ENCODE measurements at places on chromosomes 6 and 20.

DNA sequence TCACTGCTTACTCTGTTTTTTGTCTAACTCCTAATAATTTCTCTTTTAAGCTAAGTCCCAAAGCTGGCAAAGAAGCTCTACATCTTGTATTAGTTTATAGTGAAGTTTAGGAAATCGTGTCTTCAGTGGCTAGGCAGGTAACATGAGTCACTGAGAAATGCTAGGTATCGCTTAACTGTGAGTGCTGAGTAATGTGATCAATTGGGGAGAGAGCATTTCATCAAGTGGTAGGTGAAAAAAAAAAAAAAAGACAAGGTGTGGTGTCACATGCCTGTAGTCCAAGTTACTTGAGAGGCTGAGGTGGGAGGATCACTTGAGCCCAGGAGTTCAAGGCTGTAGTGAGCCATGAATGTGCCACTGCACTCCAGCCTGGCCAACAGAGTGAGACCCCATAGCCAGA is 125.3 kb downstream of the FAM83B start:
- no peak for DNase-seq

- no peak for DNase-seq
These were observed 76.4 kb downstream of the SSR1 start for GRCh38 chr6:7236306-7237209.

DNA sequence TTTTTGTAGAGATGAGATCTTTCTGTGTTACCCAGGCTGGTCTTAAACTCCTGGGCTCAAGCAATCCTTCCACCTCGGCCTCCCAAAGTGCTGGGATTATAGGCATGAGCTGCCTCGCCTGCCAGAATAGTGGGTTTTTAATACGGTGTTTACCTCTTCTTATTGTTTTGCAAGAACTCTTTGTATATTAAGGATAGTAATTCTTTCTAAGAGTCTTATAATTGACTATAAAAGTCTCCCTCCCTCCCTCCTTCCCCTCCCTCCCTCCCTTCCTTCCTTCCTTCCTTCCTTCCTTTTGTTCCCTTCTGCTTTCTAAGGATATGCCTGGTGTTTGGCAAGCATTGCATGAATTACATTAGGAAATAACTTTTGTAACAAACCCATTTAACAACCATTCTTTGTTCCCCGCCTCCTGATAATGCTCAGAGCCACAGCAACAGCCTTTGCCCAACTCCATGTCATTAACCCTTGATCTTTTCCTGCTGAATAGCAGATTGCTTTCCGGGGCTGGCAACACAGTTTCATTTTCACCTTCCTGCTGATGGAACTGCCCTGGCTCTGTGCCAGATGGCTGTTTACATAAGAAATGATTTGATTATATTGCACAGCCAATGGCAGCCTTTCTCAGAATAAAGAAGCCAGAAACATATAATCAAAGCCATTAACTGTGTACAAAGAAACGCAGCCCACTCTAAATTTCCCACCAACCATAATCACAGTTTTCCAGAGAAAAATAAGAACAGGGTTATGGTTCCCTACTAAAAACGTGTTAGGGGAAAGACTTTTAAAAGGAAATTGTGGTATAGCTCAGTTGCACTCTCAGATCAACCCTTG is 143.7 kb upstream of the PTPN1 start:
- DNase-seq: no peak

DNA sequence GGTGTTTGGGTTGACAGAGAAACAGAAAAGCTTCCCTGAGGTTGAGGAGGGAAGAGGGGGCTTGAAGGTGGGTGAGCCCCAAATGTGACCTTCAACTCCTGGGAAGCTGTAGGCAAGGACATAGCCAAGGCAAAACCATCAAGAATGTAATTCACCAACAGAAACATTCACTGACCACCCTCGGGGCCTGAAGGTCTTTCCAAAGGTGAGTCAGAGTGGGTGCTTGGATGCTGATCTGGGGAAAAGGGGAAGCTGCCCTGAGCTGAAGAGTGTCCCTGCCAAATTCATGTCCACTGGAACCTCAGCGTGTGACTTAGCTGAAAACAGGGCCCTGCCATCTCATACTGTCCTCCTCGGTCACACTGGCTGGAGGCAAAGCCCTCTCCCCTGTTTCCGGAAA is 234.2 kb upstream of the SULF2 start:
- no peak for DNase-seq

DNA sequence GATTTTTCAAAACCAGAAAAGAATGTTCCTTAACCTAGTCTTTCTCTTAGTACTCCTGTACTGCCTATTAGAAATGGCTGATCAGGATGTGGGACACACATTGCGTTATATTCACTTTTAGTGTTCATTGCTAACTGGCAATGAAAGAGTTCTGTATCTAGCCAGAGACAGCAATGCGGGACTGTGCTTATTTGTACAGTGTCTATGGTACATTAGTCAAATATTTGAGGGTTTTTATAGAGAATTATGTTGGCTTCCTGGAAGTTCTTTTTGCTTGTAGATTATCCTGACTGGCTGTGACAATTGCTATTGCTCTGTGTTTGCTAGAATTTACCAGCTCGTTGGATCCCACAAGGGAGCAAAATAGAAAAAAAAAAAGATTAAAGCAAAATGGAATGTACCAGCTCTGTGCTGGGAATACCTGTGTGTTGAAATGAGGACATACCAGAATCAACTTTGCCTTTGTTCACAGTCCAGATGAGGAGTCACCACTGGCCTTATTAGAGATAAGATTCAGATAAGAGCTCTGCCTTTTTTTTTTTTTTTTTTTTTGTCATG is 22.4 kb upstream of the IFNGR1 start:
- DNase-seq: no peak

DNA sequence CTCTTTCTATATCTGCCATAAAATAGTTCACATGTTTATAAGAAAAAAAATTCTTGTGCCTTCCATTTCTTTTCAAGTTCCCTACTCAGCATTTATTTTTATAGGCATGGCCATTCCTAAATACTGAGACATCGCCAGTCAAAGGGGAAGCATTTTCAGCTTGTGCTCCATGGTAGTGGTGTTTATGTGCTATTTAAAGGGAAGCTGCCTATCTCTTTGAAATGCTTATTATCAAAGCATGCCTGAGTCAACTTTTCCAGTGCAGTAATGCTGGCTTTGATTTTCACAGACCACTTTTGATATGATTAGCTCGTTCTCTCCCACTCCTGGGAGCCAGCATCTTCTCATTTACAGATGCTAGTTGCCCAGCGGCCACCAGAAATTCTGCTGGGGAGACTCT is 124.1 kb upstream of the RIN2 start:
- DNase-seq: no peak
